NCI-H1694 (cell line): ENCODE measurements at places on chromosomes 16 and 17.

GRCh38 chr17:44747566-44747965 is 11.2 kb upstream of the ADAM11 start:
- no peak for DNase-seq

- no peak for DNase-seq
Measured at GRCh38 chr16:28923231-28923587, 1.8 kb downstream of the RABEP2 start.

- DNase-seq, result no peak
Measured at GRCh38 chr17:28039251-28039650, 3.2 kb upstream of the NLK start.

DNA sequence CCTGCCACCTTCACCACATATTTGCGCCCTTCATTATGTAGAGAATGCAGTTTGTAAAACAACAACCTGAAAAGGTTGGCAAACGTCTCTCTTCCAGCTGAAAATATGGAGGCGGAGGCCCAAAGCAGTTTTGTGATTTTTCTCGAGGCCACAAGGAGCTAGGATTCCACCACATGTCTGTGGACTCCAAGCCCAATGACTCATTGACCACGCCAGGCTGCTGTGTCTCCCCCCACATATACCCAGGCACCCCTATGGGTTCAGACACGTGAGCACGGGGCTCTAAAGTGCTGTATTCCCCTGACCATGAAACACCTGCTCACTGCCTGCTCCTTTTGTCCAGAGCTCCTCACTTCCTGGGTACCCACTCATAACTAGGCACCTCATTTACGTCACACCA is 121.4 kb upstream of the CDH5 start:
- DNase-seq, result no peak

DNA sequence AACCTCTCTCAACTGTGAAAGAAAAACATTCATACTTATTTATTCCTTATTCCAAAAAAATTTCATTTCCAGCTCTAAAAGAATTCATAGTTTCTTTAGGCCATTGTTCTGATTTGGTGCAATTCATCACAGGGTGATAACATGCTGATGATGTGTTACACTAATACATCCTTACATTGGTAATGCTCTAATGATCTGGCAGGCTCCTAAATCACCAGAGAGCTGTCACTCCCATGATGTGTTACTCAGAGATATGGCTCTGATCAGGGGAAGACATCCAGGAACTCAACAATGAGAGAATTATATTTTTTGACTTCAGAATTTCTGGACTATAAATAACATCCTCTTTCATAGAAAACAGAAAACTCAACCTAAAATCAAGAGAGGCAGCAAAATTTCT is 209.3 kb downstream of the CHD9NB start:
- DNase-seq, result no peak
